ENCODE measurements at places on chromosomes 1 and 21. TPM values are rescaled to one million over a fixed set of nuclear protein-coding genes. Genes with fewer than 3 reads are reported as not detected.
A peak's percentile ranks its signal among the peaks of the same experiment; 100 is the strongest.

DNA sequence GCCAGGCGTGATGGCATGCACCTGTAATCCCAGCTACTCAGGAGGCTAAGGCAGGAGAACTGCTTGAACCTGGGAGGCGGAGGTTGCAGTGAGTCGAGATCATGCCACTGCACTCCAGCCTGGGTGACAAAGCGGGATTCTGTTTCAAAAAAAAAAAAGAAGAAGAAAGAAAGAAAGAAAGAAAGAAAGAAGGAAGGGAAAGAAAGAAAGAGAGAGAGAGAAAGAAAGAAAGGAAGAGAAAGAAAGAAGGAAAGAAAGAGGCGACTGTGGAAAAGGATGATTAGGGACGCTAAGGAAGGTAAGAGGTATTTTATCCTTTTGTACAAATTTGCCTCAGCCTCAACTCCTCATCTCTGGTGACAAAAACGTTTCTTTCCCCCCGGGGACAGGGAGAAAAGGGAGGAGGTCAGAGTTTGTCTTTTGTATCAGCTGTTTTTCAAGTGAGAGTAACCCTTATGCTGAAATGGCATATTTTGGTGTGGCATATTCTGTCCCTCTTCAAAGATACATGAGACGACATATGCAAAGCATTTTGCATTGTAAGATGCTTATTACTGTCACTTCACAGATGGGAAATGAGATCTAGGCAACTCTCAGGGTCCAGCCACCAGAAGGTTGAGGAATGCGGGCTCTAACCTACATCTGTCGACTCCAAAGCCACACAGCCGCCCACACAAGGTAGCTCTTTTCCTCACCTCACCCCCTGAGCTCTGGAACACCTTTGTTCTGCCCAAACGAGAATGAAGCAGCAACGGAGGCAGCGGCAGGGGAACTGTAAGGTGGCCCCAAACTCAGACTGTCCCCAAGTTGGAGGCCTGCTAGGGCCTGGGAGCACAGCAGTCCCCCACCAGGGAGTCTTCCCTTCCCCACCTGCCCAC lies 38.0 kb downstream of the NUAK2 start:
- DNase-seq: no peak

DNA sequence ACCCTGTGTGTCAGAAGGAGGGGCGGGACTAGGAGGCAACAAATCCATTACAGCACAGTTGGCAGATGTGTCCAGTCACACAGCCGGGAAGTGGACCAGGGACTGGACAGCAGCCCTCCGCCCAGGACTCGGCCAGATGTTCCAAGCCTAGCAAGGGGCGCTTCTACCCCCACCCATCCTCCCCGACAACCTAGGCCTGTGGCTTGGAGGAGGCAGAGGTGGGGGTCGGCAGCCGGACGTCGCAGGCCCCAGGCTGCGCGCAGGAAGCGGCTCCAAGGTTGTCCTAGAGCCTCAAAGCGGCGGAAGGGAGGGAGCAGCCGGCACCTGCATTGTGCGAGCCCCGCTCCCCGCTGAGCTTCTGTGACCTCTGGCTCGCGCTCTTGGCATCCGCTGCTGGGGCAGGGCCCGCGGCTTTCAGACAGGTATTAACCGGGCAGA lies 20.6 kb upstream of the MYCL start:
- DNase-seq: no peak

DNA sequence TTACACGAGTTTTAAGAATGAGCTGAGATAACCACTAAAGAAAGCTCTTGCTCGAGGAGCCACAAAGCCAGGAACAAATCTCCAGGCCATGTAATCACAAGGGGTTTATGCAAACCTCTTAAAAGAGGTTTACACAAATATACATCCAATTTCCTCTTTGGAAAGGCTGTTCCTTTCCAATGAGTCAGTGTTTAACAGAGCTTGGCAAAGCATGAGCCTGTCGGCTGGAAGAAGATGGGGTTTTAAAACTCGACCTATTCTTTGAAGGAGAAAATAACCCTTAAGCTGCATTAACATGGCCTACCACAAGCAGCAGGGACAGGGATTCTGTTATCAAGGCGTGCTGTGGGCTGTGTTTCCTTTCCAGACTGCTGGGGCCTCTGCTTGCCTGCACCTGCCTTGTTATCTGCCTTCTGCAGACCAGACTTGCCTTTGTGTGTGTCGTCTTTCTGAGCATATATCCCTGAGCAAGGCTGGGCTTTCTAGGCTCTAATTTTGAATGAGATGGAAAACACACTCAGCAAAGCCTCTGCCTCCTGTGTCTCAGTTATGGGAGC lies 40.6 kb upstream of the CYP2J2 start:
- DNase-seq: peak; percentile 63

DNA sequence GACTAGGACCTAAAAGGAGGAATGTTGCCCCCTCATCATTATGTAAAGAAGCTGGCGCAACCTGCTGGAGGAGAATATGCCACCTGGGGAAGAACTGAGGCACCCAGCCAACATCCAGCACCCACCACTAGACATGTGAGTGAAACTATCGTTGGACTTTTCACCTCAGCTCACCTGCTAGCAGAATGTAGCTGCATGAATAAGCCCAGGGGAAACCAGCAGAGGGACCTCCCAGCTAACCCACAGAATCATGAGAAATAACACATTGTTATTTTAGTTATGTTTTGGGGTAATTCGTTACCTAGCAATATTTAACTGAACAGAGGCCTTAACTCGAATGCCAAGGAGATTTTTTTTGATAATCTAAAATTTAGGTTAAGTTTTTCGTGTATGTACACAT lies 542.5 kb upstream of the DAB1 start:
- DNase-seq: no peak

DNA sequence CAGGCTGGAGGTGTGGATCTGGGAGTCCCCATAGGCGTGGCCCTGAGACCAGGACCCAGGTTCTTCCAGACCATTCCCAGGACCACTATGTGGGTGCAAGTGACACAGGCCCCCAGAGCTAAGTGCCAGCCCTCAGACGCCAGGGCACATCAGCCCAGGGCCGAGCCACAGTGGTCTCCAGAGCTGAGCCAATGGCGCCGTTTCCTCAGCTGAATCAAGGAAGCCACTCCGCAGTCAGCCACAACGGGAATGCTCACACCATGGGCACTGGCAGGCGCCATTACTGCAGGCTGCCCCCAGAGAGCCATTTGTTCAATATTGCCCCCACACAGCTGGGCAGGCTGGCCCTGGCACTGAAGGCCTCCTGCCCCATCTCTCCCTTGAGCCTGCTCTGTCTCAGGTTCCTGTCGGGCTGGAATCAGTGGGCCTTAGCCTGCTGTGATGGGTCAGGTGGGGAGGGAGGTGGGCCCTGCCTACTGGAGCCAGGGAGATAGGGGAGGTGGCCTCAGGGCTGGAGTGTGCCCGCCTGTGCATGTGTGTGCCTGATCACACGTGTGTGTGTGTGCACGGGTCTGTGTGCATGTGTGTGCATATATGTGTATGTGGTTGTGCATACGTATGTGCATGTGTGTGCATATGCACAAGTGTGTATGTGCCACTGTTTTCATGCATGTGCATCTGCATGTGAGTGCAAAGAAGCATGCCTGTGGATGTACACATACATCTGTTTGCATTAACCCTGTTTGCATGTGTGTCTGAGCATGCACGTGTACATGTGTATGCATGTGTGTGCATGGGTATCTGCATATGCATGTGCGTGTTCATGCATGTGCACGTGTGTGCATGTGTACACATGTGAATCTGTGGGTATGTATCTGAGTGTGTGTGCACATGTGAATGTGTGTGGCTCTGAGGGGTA lies 6.1 kb downstream of the GJC2 start:
- no peak for DNase-seq

DNA sequence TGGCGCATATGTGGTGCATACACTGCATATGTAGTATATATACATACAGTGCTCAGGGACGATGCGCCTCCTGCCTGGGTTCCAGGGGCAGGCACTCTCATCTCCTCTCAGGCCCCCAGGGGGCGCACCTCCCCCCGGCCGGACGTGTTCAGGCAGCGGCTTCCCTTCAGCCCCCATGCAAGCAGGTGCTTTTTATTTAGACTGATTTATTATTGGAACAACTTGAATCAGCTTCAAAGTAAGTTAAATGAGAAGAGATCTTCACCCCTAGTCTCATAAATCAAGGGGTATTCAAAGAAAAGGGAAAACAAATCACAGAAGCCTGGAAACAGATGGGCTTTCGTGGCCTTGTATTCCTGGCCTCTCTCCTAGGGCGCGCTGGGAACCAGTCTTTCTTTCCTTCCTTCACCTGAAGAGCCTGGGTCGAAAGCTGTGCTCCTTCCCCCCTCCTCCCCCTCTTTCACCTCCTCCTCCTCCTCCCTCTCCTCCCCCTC lies 64.6 kb downstream of the UBIAD1 start:
- DNase-seq: no peak

- no peak for DNase-seq
Measured at GRCh38 chr1:172478485-172478884, 34.6 kb upstream of the PIGC start.

DNA sequence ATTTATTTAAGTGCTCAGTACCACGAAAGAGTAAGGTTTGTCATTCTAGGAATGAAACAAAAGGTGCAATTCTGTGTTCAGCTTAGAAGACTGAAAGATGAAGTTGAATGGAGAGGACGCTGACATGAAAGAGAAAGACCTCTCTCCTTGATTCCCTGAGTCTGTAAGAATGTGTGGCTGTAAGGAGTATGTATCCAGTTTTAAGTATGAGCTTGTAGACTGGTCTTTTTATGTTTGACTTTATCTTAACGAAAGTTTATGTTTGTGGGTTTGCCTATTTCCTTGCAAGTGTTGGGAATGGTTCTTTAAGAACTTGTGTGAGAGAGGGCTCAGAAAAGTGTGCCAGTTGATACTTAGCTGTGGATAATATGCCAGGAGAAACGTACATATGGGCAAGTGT lies 1.4 kb downstream of the CHD1L start:
- DNase-seq: no peak

DNA sequence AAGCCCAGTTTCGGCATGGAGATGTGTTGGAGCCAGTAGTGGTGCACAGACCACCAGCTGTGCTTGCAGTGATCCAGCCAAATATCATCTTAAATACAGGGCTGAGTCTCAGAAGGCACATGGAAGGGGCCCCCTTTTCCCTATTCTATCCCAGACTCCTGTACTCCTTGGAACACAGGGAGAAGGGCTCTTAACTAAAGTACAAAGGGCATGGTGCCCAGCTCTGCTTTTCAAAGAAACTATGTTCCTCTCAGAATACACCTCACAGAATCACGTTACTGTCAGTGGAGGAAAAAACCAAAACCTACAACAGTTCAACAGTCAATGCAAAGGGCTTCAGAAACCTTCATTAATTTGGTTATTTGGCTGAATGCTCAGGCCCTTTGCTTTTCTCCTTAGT lies 180.6 kb upstream of the C1orf105 start:
- DNase-seq: no peak

DNA sequence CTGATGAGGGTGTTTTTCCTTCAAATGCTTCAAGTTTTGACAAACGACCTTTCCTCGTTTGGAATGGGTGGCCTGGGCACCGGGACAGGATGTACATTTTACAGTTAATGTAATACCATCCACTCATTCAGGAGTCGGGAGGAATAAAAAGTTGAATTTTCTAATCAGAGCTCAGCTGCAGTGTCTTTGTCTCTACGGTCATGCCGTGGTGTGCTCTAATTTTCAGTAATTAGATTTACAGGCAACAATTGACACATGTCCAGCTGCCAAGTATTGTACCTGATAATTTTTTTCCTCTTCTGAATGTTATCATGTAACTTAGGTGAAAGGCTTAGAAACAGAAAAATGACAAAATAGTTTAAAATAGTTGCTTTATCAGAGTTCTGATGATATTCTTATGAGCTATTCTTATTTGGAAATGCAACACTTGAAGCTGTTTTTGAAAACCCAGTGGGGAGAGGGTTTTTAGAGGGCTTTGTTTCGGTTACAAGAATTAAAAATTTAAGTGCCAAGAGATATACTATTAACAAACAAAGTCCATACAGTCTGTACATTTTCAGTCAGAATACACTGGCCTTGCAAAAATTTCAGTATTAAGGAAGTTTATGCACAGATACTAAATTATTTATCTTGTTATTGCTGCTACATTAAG lies 1.0 kb downstream of the CDKN2C start:
- DNase-seq: no peak

GRCh38 chr1:229221106-229222019 lies 49.5 kb upstream of the RAB4A start:
- DNase-seq: no peak

DNA sequence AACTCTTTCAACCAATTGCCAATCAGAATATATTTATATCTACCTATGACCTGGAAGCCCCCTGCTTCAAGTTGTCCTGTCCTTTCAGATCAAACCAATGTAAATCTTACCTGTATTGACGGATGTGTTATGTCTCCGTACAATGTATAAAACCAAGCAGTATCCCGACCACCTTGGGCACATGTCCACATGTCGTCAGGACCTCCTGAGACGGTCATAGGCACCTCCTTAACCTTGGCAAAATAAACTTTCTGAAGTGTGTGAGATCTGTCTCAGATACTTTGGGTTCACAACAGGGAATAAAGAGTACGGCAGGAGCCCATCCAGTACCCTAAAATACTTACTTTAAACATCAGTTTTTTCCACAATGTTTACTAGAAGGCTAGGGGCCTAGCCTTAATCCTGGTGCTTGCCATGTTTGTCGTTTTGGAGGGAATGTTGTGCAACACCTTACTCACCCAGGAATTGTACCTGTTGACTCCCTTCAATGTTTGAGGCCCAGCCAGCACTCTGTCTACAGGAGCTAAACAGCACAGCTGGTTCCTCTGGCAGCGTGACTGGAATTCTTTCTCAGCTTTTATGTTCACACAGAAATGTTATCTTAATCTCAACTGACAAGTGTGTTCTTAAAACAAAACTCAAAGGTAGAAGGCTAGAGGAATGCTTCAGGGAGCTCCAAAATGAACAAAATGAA lies 90.8 kb upstream of the USP25 start:
- DNase-seq: peak; percentile 12

- DNase-seq: no peak
Measured at GRCh38 chr1:178055093-178055492, 38.8 kb upstream of the RASAL2 start.

DNA sequence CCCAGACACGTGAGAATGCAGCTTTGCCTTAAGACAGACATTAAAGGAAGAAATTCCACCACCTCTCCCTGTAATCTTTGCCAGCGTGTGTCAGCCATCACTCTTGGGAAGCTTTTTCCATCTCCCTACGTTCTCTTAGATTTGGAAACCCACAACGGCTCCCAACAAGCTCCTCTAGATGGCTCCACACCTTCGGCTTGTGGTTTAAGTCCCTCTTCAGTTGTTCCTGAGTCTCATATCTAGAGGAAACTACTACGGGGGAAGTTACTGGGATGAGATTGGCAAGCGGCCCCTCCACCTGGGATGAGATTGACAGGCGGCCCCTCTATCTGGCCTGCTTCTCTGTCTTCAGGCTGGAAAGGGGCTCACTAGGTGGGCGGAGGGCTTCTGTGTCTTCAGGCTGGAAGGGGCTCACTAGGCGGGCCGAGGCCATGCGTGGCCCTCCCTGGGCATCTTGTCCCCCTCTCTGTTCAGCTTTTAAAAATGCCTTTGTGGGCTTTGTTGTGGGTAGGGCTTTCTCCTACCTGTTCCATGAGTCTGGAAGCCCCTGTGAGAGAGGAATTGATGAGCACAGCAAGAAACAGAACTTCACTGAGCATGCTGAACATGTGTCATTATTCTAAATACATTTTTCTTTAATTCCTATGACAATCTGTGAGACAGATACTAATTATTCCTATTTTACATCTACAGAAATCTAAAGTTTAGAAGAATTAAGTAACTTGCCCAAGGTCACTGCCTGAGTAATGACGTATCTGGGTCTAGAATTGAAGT lies 670.5 kb downstream of the KIF26B start:
- DNase-seq: no peak

Gene NBPF10
- total RNA-seq: 1.4 TPM

Gene UTS2
- not detected for total RNA-seq

Gene FCN3
- 0.14 TPM for total RNA-seq

Gene ICOSLG
- 1.6 TPM for total RNA-seq

Gene CASQ2
- not detected for total RNA-seq

Gene MX2
- 1.4 TPM for total RNA-seq

All from kidney epithelial cell (primary cell).